ENCODE measurements at places on chromosomes 6 and 20.

DNA sequence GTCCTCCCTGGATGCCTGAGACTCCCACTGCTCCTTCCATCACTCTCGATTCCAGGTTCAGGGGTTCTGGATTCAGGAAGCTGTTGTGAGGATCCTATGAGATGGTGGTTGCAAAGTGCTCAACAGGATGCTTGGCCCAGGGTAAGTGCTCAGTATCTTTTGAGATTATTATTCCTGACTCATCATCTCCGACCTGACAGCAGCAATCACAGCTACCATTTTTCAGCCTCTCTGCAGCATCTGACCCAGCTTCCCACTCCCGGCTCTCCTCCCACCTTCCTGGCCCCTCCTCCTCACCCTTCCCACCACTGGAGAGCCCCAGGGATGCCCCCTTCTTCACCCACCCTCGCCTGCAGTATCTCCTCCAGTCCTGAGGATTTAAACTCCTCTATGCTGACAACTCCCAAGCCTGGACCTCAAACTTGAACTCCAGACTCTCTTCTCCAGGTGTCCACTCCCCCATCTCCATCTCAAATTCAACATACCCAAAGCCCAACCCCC, 36.8 kb upstream of the KCNB1 start:
- DNase-seq: no peak

- no peak for DNase-seq
Observed at GRCh38 chr20:13101276-13101675, 92.5 kb downstream of the SPTLC3 start.

DNA sequence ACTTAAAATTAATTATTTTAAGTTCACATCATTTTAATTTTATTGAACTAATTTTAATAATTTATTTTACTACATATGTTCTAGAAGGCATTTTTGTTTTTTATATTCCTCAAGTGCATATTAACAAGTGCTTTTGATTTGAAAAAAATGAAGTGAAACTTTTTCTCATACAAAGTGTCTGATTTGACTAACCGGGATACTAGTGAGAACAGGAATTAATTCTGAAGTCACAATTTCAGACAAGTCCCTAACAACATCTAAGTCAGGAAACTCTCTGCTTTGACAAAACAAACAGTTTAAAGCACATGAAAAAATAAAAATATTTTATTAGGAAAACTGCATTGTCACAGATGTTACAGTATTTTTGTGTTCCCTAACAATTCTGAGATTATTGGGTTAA, 1166.3 kb upstream of the CITED2 start:
- no peak for DNase-seq

DNA sequence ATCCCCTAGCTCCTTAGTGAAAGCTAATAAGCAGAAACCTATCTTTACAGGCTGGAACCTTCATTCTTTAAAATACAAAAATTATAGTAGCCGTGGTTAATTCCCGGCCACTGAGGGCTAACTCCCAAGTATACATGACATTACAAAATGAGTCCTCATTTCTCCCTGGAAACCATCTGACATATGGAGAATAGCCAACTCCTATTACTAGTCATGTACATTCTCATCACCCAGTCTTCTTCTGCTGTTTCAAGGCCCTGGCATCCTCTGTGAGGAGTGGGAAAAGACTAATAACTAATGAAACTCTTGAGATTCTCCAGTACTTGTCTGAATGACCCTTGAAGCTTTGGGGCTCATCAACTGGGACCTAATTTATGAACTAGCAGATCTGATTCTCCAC, 30.2 kb downstream of the CSNK2A1 start:
- DNase-seq: no peak

DNA sequence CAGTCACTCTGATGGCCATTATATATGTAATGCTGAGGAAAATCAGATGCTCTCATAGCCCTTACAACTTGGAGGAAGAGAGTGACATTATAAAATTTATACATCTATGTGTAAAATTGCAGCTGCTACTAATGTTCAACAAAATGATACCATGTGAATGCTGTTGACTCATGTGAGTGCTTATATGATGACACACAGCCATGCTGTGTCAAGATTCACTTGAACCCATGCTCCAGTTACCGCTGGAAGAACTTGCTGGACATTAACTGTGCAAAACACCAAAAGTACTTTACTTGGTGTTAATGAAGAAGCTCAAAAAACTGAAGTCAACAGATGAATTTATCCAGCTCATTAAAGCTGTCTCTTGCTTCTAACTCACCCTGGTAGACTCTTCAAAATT, 318.9 kb upstream of the PLCB4 start:
- DNase-seq: no peak

DNA sequence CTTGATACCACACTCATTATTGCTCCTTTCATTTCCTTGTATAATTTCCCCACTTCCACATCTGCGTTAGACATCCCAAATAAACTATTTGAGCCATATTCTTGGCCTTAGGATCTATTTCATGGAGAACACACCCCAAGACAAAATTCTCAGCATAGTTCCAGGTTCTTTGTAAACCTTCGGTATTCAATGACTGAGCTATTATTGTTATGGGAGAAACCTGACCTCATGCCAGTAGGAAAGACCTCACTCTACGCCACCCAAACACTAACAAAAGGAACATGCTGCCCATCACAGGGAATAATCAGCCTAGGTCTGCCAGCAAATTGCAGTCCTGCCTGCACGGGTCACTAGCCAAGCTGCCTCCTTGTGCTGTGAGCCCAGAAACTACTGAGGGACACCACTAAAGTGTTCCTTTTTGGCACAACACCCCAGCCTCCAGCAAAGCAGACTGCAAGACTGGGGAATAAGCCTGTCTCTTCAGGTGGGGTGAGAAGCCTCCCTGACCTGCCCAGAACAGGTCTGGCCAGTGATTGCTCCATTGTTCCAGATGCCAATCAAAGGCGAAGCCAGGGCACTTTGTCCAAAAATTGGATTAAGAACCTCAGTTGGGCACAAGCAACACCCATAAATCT, 371.8 kb downstream of the MAFB start:
- DNase-seq: no peak

DNA sequence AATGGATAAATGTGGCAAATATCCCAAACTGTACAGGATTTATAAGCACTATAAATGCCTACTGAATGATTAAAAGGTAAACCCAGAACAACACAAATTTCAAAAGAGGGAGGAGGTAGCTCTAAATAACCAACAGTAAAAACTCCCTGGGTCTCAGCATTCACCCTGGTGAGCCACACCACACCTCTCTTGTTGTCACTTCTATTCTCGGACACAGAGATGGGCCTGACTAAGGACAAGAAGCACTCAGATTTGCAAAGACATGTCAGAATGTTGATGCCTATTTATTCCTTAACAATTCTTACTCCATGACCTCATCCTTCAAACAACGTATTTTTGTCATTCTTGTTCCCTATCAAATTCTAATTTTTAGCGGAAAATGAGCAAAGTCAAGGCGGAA, 14.7 kb downstream of the TNFRSF21 start:
- no peak for DNase-seq

- DNase-seq: no peak
Observed at GRCh38 chr6:93849857-93850256, 430.5 kb upstream of the EPHA7 start.

DNA sequence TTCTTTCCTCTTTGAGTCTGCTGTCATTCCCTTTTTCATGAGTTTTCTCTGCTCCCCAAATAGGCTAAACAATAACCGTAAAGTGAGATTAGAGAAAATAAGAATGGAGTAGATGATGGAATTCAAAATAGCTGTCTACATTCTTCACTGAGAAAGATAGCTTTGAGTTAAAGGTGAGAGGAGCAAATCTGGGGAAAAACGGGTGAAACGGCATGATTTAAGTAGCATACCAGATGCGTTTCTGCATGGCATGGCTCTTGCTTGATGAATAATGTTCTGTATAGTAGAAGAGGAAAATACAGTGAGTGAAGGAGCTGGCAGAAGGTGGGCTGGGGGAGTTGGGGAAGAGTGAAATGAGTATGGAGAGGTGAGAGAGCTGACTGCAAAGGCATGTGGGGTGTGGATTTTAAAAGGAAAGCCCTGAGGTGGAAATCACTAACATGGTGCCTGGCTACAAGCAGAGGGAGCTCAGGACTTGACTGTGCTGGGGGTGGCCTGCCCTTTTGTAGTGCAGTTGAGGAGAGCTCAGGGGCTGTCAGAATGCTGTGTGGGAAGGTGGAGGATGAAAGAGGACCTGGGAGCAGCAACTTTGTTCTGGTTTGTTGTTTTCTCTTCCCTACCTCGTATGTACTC, 8.8 kb downstream of the BICRAL start:
- no peak for DNase-seq

- no peak for DNase-seq
Observed at GRCh38 chr6:3312604-3313231, 54.0 kb downstream of the PSMG4 start.

DNA sequence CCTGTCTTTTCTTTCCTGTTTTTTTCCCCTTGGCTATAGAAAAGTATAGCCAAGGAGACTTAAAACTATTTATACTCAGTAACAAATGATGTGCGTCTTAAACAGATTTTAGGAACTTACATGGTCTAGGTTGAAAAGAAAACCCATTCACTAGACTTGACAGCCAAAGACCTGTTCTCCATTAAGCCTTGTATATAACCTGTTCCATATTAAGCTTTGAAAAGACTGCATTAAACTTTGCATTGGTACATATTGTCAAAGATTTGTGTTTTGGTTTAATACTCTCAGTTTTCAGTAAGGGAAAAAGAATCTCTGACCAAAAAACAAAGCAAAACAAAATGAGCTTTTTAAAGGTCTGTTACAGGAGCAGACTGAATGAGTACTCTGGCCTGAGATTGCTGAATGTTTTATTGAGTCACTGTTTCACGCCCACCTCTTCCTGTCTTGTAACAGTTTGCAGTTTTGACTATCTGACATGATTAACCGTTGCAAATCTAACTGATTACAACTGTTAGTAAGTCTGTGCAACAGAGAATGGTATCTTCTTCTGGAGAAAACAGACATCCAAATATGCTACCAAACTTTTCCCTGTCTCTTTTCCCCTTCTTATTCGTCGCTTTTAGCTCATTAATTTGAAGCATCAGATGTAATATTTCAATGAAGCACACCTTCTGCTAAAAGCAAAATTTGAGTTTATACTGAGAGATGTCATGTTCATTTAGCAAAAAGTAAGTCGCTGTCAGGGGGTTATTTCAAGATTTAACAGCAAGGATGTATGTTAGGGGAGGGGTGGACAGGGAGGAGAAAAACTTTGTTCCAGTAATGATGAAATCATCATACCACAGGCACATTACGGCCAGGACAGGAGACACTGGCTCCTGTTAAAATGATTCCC, 59.1 kb upstream of the SUPT3H start:
- no peak for DNase-seq

DNA sequence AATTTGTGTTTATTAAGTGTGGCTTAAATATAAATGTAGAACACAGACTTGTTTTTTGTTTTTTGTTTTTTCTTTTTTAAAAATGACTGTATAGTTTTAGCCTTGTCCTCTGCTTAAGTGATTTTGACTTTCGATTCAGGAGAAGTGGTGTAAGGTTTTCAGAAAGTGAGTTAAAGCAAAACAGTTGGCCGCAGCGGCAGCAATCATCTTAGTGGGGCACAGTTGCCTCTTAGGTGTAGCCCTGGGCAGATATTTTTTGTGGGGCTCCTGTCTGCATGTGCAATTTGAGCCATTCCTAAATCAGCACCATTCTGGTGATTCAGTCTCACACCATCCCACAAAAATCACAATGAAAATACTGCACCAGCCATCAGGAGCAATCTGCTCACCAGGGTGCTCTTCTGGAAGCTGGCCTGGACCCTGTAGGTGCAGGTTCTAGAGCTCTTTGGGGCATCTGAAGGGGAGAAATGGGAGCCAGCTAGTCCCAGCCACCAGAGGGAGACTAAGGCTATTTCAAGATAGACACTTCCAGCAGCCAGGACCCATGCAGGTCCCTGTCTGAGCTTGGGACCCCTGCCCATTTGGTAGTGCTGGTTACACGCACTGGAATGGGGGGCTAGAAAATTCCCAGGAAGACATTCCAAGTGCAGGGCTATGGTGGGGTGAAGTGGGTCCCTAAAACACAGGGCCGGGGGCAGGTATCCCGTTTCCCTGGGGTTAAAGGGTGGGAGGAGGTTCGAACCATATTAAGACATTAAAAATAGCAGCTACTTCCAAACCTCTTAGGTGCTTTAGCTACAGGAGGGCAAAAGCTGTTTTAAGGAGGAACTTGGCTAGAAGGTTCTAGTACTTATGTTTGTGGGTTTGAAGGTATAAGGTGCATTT, 156.6 kb downstream of the NFATC2 start:
- DNase-seq: no peak

DNA sequence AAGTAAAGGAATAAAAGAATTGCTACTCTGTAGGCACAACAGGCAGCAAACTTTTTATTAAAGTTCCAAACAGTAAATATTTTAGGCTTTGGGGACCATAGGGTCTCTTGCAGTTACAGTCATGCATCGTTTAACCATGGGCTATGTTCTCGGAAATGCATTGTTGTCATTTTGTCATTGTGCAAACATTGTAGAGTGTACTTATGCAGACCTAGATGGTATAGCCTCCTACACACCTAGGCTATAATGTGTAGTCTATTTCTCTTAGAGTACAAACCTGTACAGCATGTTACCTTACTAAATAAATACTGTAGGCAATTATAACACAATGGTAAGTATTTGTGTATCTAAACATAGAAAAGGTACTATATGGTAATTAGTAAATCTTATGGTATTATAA, 54.7 kb downstream of the CDS2 start:
- DNase-seq: no peak

DNA sequence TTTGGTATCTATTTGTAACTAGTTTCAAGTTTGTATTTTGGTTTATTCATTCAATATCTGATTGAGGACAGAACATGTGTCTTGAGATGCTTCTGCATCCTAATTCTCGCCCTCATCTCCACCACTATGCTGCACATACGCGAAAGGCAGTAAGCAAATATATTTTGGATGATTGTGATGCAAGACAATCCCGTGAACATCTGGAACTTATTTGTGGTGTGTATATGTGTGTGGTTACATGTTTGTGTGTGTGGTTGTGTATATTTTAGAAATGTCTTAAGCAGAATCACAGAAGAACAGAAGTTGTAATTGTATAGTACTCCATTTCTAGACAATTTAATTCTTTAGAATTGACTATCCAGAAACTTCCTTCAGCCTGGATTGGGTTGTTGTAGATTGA, 35.1 kb upstream of the RNF144B start:
- DNase-seq: no peak

DNA sequence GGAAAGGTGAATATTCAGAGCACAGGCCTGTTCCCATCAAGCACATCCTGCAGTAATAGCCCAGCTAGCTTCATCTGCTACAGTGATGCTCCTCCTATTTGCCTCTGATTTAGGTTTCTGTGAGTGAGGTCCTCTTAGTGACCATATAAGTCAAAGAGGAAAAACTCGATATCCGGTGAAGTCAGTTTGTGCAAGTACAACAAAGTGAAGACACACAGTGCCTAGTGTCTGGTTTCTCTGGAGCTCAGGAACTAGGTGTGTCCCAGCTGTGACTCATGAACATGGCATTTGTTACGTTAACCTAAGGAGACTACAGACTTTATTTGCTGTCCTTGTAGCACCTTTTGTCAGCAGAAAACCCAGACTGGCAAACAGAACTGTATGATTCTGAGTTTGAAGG, 33.9 kb downstream of the EDN1 start:
- DNase-seq: no peak

GRCh38 chr6:121297694-121298093, 36.6 kb downstream of the TBC1D32 start:
- DNase-seq: no peak

GRCh38 chr20:63537525-63538203, 488 bp upstream of the PTK6 start:
- DNase-seq: peak; percentile 34

- DNase-seq: no peak
Observed at GRCh38 chr6:37068356-37069270, 63.2 kb downstream of the FGD2 start.

GRCh38 chr6:80226151-80226550, 119.7 kb downstream of the BCKDHB start:
- DNase-seq: no peak

- DNase-seq: no peak
Observed at GRCh38 chr6:123804787-123805540, 1.3 kb downstream of the NKAIN2 start.
